ENCODE measurements at places on chromosomes 4 and X. TPM values are rescaled to one million over a fixed set of nuclear protein-coding genes. Genes with fewer than 3 reads are reported as not detected.

DNA sequence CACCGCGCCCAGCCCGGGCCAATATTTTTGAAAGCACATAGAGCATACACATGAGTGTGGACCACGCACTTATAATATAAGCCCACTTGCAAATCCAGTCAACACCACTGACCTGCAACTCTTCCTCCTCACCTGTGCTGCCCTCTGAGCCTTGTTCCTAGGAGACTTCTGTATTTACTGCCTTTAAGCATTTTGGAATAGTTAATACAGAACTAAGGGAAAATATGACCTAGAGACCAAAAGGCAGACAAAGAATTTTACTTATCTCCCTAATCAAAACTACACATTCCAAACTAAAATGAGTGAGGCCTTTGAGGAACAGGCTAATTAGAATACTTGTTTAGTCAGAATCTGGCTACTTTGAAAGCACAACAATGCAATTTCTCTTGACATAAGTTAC lies 89.1 kb downstream of the RELL1 start:
- no peak for DNase-seq
- no peaks in the 10 kb centered on the region for H3K27me3 ChIP-seq
- H3K4me3 ChIP-seq: no peak overlapping the region
- H3K4me1 ChIP-seq: peaks cover 2% of the 10 kb centered on the region
- H3K27ac ChIP-seq: no peak overlapping the region

- peaks cover 30% of the 10 kb centered on the region for H3K4me1 ChIP-seq
- H3K4me3 ChIP-seq: no peak overlapping the region
- H3K36me3 ChIP-seq: peaks cover 33% of the 10 kb centered on the region
- DNase-seq: no peak
- no peak overlapping the region for H3K27ac ChIP-seq
Measured at GRCh38 chrX:20235755-20236154, 31.0 kb downstream of the RPS6KA3 start.

DNA sequence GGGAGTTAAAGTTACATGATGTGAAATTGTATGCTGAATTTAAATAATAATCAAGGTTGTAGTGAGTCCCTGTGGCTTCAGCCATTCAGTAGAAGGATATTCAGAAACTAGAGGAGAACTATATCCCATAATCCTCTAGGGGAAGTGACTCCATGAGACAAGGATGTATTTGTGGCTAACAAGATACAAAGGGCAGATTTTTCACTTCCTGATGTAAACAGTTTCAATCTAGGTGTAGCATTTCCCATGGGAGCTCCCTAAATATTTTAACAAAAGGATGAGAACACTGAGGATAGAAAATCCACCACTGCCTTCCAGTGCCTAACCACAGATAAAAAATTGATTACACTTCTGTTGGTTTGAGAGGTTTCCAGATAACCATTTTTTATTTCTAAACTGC lies 435.4 kb upstream of the TENM3 start:
- no peak overlapping the region for H3K27ac ChIP-seq
- no peak for DNase-seq
- no peak overlapping the region for H3K4me3 ChIP-seq

OPRPN gene
- not detected for total RNA-seq

- no peak overlapping the region for H3K27ac ChIP-seq
- no peak overlapping the region for H3K4me3 ChIP-seq
- peak; percentile 5 for DNase-seq
- no peaks in the 10 kb centered on the region for H3K36me3 ChIP-seq
Measured at GRCh38 chrX:111052478-111052877, 43.5 kb upstream of the PAK3 start.

BRCC3 gene
- total RNA-seq: 30.3 TPM

DNA sequence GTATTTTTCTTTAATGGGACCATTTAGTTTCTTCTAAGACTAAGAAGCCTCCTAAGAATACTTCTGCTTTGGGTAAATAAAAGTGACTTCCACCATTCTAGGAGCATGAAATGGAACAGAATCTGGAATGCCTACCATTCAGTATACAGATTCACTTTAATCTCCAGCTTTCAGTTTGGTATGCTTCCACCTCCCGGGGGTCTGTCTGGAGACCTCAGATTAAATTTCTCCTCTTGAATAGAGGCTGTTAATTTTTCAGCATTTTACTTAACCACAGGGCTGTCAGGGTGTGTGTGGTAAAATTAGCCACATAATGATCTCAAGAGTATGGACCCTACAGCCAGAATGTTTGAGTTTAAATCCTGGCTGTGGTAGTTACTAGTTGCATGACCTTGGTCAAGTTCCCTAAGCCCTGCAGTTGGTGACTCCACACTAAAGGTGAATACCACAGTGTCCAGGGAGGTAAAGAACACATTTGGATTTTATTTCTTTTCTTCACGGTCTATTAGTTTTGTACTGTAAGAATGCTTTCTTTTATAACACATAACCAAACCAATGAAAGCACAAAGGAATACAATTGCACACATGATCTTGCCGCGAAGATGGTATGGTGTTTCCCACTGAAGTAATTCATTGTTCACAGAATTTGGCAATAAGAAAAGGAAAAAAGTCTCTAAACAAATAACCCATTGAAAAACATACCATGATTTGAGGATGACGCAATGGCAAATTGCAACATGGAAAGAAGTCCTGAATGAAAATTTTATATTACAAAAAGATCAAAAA lies 37.3 kb upstream of the TRIM2 start:
- H3K4me1 ChIP-seq: no peaks in the 10 kb centered on the region
- no peak overlapping the region for H3K4me3 ChIP-seq

L1CAM gene
- 0.47 TPM for total RNA-seq

GRCh38 chrX:72663737-72664136 lies 50.4 kb downstream of the PHKA1 start:
- peaks cover 3% of the 10 kb centered on the region for H3K36me3 ChIP-seq
- no peak for DNase-seq
- no peak overlapping the region for H3K27ac ChIP-seq
- H3K4me1 ChIP-seq: peaks cover 7% of the 10 kb centered on the region
- H3K4me3 ChIP-seq: no peak overlapping the region
- H3K27me3 ChIP-seq: no peaks in the 10 kb centered on the region

- peaks cover 57% of the 10 kb centered on the region for H3K4me1 ChIP-seq
- H3K4me3 ChIP-seq: peak overlapping the region; percentile 85
- H3K27ac ChIP-seq: peak overlapping the region; percentile 85
- no peaks in the 10 kb centered on the region for H3K27me3 ChIP-seq
- no peak for DNase-seq
- peaks cover 26% of the 10 kb centered on the region for H3K36me3 ChIP-seq
Measured at GRCh38 chr4:122152711-122153226, 638 bp downstream of the BLTP1 start.

GRCh38 chrX:56226980-56227379 lies 5.2 kb upstream of the KLF8 start:
- no peaks in the 10 kb centered on the region for H3K36me3 ChIP-seq
- H3K4me3 ChIP-seq: no peak overlapping the region
- no peak for DNase-seq
- peaks cover 8% of the 10 kb centered on the region for H3K4me1 ChIP-seq
- no peak overlapping the region for H3K27ac ChIP-seq

MED12 gene
- total RNA-seq: 46.2 TPM

NDNF gene
- total RNA-seq: 0.16 TPM

DNA sequence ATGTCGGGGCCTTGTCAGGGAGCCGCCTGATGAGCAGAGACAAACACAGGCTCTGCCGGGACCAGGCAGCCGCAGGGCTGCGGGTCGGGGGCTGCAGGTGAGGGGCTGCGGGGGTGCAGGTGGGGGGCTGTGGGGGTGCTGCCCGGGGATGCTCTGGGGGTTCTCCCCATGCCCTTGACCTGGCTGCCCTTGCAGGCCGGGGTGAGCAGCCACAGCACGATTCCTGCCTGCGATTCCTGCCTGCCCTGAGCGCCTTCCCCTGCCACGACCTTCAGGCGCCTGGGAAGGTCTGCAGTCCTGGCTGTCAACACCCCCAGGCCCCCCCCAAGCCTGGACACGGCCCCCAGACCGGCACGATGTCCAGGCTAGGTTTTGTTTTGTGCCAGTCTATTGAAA lies 106.3 kb downstream of the FAM53A start:
- no peak for DNase-seq
- no peak overlapping the region for H3K27ac ChIP-seq
- H3K4me1 ChIP-seq: peaks cover 4% of the 10 kb centered on the region
- H3K4me3 ChIP-seq: no peak overlapping the region
- no peaks in the 10 kb centered on the region for H3K27me3 ChIP-seq
- no peaks in the 10 kb centered on the region for H3K36me3 ChIP-seq

DNA sequence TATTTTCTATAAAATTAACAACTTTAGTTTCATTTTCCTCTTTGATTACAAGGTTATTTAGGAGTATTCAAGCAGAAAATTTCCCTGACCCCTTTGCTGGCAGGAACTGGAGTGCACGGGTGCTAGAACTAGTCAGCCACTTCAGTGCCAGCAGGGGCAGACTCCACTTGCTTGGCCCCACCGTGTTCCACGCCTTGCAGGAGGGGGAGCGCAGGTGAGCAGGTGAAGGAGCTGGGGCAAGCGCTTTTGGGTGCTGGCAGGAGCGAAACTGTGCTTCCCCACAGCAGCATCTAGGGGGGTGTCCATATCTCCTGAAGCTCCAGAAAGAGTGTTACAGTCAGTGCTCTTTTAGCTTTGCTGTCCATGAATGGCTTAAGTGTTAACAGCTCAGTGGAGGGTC lies 45.5 kb downstream of the MID2 start:
- no peaks in the 10 kb centered on the region for H3K4me1 ChIP-seq
- no peak overlapping the region for H3K4me3 ChIP-seq
- no peak for DNase-seq
- H3K36me3 ChIP-seq: no peaks in the 10 kb centered on the region
- H3K27ac ChIP-seq: no peak overlapping the region

DNA sequence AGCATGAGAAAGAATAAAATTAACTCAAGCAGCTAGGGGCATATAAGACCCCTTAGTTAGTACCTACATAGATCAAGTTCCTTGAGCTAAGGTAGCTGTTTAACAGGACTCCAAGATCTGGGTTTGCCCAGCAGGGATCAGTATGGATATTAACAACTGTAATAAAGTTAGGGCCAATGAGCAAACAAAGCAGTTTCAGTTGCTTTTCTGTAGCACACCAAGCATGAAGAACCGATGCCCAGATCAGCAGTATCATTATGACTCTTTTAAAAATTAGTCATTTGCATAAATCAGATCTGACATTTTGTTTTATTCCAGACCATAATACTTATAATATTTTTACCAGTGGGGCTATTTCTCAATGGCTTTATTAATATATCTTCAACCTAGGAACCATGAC lies 80.9 kb downstream of the C4orf33 start:
- no peak overlapping the region for H3K27ac ChIP-seq
- no peak overlapping the region for H3K4me3 ChIP-seq
- peaks cover 8% of the 10 kb centered on the region for H3K27me3 ChIP-seq
- no peak for DNase-seq
- H3K4me1 ChIP-seq: no peaks in the 10 kb centered on the region
- no peaks in the 10 kb centered on the region for H3K36me3 ChIP-seq

DNA sequence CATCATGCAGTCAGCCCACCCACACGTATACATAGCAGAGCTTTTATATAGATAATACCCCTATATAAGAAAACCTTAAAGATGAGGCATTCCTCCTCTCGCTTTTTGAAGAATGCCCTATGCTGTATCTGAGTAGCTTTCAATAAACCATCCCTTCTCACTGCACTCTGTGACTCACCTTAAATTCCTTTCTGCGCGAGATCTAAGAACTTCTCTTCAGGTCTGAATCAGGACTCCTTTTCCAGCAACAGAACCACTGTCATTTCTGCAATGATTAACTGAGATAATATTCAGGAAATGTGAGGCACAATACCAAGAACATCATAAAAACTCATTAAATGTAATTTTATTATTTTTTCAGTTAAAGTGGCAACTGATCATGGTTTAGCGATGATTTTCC lies 76.4 kb upstream of the DCLK2 start:
- no peak overlapping the region for H3K27ac ChIP-seq
- peaks cover 14% of the 10 kb centered on the region for H3K27me3 ChIP-seq
- H3K4me3 ChIP-seq: no peak overlapping the region
- no peak for DNase-seq
- H3K36me3 ChIP-seq: no peaks in the 10 kb centered on the region

GRCh38 chrX:132094164-132094563 lies 33.7 kb downstream of the FRMD7 start:
- peaks cover 10% of the 10 kb centered on the region for H3K4me1 ChIP-seq
- no peak overlapping the region for H3K27ac ChIP-seq
- no peak overlapping the region for H3K4me3 ChIP-seq
- H3K27me3 ChIP-seq: peaks cover 2% of the 10 kb centered on the region
- DNase-seq: no peak

- peaks cover 19% of the 10 kb centered on the region for H3K4me1 ChIP-seq
- H3K36me3 ChIP-seq: no peaks in the 10 kb centered on the region
- no peak overlapping the region for H3K27ac ChIP-seq
- H3K4me3 ChIP-seq: no peak overlapping the region
Measured at GRCh38 chrX:13374364-13374763, 54.5 kb upstream of the ATXN3L start.

DNA sequence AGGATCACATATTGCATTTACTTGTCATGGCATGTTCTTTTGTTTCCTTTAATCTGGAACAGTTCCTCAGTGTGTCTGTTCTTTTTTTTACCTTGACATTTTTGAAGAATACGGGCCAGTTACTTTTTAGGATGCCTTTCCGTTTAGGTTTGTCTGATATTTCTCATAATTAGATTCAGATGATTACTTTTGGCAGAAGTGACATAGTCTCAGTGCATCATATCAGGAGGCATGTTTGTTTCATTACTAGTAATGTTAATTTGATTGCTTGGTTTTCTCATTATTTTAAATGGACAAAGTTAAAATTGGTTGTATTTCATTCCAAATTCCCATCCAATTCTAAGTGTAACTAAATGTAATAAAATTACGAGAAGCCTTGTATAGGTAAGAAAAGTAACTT lies 8.3 kb downstream of the POLR2B start:
- no peaks in the 10 kb centered on the region for H3K27me3 ChIP-seq
- peaks cover 48% of the 10 kb centered on the region for H3K4me1 ChIP-seq
- no peak for DNase-seq
- no peak overlapping the region for H3K4me3 ChIP-seq
- H3K36me3 ChIP-seq: peaks cover 63% of the 10 kb centered on the region

- no peak overlapping the region for H3K27ac ChIP-seq
- no peaks in the 10 kb centered on the region for H3K36me3 ChIP-seq
- no peak for DNase-seq
Measured at GRCh38 chrX:16488959-16489358, 161.0 kb upstream of the S100G start.

DNA sequence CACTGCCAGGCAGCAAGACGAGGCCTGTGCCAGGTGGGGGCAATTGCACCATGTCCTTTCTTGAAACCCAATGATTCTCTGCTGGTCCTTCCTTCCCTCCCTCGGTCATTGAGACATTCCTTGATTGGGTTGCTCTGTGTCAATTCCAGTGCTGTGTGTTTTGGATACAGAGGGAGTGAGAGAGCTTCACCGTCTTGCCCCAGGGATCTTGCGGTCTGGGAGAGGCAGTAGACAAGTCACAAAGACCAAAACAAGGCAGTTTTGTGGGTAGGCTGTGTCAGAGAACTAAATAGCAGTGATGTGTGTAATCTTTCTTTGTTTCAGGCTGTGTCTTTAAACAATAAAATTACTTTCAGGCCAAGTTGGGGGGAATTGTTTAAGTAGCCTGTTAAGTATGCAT lies 38.8 kb upstream of the TADA2B start:
- no peak overlapping the region for H3K27ac ChIP-seq
- H3K4me1 ChIP-seq: peaks cover 3% of the 10 kb centered on the region
- peaks cover 38% of the 10 kb centered on the region for H3K36me3 ChIP-seq
- H3K4me3 ChIP-seq: no peak overlapping the region
